Activated CD4-positive, alpha-beta memory T cell treated with anti-CD3 and anti-CD28 coated beads for 36 hours (primary cell): ENCODE measurements at places on chromosomes 12 and 14.
A peak's percentile ranks its signal among the peaks of the same experiment; 100 is the strongest.

DNA sequence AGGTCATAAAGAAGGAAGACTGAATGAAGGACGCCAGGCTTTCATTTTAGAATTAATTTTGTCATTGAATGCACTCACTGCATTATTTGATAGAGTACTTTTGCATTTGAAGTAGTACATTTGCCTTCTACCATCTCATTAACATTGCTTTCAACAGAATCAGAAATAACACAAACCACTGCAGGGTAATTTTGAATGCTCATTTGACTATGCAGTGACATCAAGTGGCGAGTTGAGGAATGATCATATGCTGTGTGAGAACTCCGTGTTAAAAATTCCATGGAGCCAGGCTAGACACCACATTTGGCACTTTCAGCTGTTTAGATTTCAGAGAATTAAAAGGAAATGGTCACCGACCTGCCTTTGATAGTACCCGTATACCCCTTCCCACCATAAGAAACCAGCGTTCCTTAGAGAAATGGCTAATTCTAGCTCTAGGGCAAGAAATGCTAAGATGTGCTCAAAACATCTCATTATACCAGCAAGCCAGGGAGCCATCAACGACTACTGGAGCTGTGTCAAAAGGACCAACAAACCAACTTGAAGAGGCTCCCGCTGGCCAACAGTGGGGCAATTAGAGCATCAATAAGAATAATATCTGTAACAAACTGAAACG, 16.5 kb downstream of the HEBP1 start:
- DNase-seq = no peak
- no peak overlapping the region for H3K4me3 ChIP-seq

- DNase-seq = no peak
- no peak overlapping the region for H3K4me3 ChIP-seq
- no peaks in the 10 kb centered on the region for H3K4me1 ChIP-seq
- no peaks in the 10 kb centered on the region for H3K27me3 ChIP-seq
- no peak overlapping the region for H3K27ac ChIP-seq
- H3K36me3 ChIP-seq = no peaks in the 10 kb centered on the region
These were observed 368.8 kb downstream of the ETNK1 start for GRCh38 chr12:22993609-22994315.

GRCh38 chr12:85606455-85606854, 229.8 kb downstream of the RASSF9 start:
- no peaks in the 10 kb centered on the region for H3K36me3 ChIP-seq
- H3K4me1 ChIP-seq = no peaks in the 10 kb centered on the region
- no peak for DNase-seq
- H3K4me3 ChIP-seq = no peak overlapping the region
- no peaks in the 10 kb centered on the region for H3K27me3 ChIP-seq

GRCh38 chr12:129385637-129385990, 518.2 kb downstream of the TMEM132D start:
- H3K27me3 ChIP-seq = no peaks in the 10 kb centered on the region
- H3K36me3 ChIP-seq = no peaks in the 10 kb centered on the region
- DNase-seq = no peak
- no peaks in the 10 kb centered on the region for H3K4me1 ChIP-seq

DNA sequence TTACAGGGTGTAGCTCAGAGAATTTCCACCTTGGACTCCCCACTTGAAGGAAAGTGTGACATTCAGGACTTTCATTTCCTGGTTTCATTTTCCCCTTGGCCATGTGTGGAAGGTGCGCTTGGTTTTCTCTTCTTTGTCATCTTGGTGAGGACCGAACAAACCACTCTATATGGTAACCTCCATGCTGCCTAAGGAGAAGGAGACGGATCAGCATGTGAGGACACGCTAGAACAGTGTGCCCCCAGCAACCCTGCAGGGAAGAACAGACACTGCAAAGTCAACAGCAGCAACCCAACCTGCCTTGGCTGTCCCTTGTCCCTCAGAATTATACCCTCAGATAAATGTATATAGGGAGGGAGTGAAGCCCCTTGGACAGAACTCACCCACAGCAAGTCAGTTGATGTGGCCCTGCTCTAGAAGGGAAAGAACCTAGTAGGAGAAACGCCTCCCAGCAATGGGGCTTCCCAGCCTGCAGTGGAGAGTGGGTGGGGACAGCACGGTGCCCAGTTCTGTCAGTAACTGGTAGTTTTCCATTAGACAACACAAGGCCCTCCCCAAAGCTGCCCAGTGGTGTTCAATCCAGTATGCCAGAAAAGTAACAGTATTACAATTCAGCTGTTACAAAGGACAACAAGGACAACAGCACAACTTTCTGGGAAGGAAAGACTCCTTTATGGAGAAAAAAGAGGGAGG, 18.9 kb upstream of the COCH start:
- H3K27ac ChIP-seq = no peak overlapping the region
- peaks cover 15% of the 10 kb centered on the region for H3K4me1 ChIP-seq
- no peaks in the 10 kb centered on the region for H3K36me3 ChIP-seq
- H3K4me3 ChIP-seq = no peak overlapping the region
- peaks cover 12% of the 10 kb centered on the region for H3K27me3 ChIP-seq

DNA sequence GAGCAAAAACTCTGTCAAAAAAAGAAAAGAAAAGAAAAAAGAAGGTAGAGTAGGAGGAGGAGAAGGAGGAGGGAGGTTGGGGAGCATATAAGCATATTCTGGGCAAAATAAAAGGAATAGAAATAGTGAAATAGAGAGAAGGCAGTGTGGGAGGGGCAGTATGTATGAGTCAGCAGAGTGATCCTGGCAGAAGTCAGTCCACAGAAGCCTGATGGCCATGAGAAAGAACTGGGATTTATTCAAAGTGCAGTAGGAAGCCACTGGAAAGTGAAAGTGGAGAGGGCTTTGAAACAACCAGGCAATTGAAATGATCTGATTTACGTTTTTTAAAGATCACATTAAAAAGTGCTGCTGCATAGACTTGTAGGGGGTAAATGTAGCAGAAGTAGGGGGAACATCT, 368.6 kb upstream of the USP15 start:
- H3K27ac ChIP-seq = no peak overlapping the region
- H3K4me3 ChIP-seq = no peak overlapping the region
- no peaks in the 10 kb centered on the region for H3K4me1 ChIP-seq
- no peak for DNase-seq
- no peaks in the 10 kb centered on the region for H3K36me3 ChIP-seq

GRCh38 chr12:28316049-28316448, 125.8 kb downstream of the CCDC91 start:
- DNase-seq = no peak
- no peak overlapping the region for H3K4me3 ChIP-seq
- no peaks in the 10 kb centered on the region for H3K4me1 ChIP-seq
- H3K36me3 ChIP-seq = peaks cover 48% of the 10 kb centered on the region
- no peak overlapping the region for H3K27ac ChIP-seq
- no peaks in the 10 kb centered on the region for H3K27me3 ChIP-seq

GRCh38 chr12:105253866-105254513, 18.0 kb upstream of the APPL2 start:
- H3K4me3 ChIP-seq = no peak overlapping the region
- H3K27me3 ChIP-seq = no peaks in the 10 kb centered on the region
- no peak for DNase-seq
- H3K27ac ChIP-seq = no peak overlapping the region

DNA sequence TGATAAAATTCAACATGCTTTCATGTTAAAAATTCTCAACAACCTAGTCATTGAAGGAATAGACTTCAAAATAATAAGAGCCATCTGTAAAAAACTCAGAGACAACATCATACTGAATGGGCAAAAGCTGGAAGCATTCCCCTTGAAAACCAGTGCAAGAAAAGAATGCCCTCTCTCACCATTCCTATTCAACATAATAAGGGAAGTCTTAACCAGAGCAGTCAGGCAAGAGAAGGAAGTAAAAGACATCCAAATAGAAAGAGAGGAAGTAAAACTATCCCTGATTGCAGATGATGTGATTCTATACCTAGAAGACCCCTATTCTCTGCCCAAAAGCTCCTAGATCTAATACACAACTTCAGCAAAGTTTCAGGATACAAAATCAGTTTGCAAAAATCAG, 52.9 kb downstream of the APOBEC1 start:
- no peak for DNase-seq

DNA sequence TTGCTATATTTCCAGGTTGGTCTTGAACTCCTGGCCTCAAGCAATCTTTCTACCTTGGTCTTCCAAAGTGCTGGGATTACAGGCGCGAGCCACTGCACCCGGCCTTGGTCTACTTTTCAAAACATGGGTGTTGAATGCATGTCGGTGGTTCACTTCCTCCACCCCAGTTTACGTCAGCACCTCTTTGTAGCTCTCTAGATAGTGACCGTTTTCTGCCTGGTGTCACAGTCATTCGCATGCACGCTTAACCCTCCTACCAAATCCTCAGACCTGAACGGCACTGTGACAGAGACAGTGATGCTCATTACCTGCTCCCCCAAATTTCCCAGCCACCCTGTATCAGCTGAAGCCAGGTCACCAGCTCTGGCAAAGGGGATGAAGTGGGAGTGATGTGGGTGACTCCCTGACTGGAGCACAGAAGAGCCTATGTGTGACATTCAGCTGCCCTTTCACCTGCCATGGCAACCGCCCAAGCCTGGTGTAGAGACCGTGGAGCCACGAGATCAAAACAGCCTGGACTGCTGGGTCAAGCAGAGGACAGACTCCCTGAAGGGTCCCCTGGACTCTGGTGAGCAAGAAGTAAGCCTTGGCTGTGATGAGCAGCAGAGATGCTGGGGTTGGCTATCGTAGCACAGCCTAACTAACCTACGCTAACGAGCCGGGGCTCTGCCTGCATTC, 66.2 kb upstream of the GPR68 start:
- peak; percentile 75 for DNase-seq
- H3K4me3 ChIP-seq = peak overlapping the region; percentile 51
- peak overlapping the region; percentile 88 for H3K27ac ChIP-seq
- no peaks in the 10 kb centered on the region for H3K27me3 ChIP-seq

DNA sequence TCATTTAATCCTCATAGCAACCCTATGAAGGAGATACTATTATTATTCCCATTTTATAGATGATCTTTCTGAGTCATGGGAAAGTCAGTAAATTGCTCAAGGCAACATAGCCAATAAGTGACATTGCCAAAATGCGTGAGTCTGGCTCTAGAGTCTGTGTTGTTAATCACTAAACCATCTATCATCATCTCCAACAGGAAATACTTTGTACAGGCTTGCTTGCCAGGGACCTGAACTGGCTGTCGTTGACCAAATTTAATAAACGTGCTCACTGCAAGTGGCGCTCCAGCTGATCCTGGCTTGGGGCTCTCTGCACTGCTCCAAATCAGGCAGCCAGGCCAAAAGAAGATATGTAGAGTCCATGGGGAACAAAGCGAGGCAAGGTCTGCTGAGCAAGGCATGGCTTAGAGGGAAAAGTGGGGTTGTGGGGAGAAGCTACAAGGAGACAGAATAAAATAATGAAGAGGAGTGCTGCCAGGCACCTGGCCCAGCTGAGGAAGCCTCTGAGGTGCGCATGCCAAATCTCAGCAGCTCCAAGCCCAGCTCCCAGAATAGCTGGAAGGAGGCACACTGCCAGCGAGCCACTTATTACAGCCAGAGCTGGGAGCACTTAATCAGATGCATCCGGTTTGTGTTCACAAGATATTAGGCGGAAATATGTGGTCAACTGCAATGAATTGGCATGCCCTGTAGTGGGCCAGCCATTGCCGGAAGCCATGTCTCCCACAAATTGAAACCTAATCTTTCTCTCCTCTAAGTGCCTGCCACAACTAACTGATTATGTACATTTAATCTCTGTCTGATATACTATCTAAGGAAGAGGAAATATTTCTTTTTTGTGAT, 43.3 kb upstream of the PTPRO start:
- peaks cover 3% of the 10 kb centered on the region for H3K27me3 ChIP-seq
- H3K4me3 ChIP-seq = no peak overlapping the region
- no peak for DNase-seq
- H3K4me1 ChIP-seq = peaks cover 10% of the 10 kb centered on the region
- H3K36me3 ChIP-seq = no peaks in the 10 kb centered on the region

DNA sequence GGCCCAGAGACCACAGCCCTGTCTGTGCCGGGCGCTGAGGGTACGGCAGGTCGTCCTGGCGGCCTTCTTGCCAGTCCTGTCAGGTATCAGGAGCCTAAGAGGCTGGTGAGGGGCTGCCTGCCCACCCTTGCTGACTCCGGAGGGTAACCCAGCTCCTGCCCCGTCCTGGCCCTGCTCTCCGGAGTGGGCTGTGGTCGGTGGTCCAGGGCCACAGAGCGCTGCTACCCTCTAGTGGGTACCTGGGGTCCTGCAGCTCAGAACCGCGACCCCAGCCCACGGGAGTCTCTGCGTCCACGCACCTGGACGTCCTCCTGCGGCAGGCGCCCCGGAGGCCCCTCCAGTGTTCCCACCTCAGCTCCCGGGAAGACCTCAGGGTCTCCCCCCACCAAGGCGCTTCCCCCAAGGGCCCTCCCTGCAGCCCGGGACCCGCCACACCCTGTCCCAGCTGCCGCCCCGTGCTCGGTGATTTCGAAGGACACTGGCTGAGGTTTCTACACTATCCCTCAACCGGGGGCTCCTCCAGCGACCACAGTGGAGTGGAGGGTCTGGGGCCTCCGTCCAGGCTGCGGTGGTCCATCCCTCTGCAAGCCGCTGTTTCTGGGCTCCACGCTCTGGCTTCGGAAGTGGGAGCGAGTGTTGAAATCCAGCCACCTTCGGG, 75.9 kb upstream of the FBRSL1 start:
- no peak overlapping the region for H3K27ac ChIP-seq
- H3K4me3 ChIP-seq = no peak overlapping the region
- H3K36me3 ChIP-seq = no peaks in the 10 kb centered on the region

- H3K4me1 ChIP-seq = peaks cover 5% of the 10 kb centered on the region
- no peak for DNase-seq
- H3K27me3 ChIP-seq = no peaks in the 10 kb centered on the region
These were observed 86.9 kb downstream of the RIN3 start for GRCh38 chr14:92600318-92601053.

- H3K4me3 ChIP-seq = peak within 1 kb of the TSS; percentile 51
- no peak within 1 kb of the TSS for H3K27ac ChIP-seq
- peaks cover 2% of the 10 kb centered on the region for H3K4me1 ChIP-seq
- peaks cover 4% of the 10 kb centered on the region for H3K36me3 ChIP-seq
These were observed at the start of gene FZD10 for GRCh38 chr12:130162267-130162666. Gene FZD10 (plus strand): TSS chr12:130162464. CDS start chr12:130162943, 479 bp downstream.

GRCh38 chr14:90443161-90444076, 46.6 kb downstream of the CALM1 start:
- H3K27me3 ChIP-seq = peaks cover 3% of the 10 kb centered on the region
- no peak for DNase-seq
- H3K4me3 ChIP-seq = no peak overlapping the region
- no peaks in the 10 kb centered on the region for H3K4me1 ChIP-seq
- no peaks in the 10 kb centered on the region for H3K36me3 ChIP-seq

- no peak overlapping the region for H3K27ac ChIP-seq
- no peaks in the 10 kb centered on the region for H3K4me1 ChIP-seq
- no peak for DNase-seq
- H3K27me3 ChIP-seq = no peaks in the 10 kb centered on the region
- H3K4me3 ChIP-seq = no peak overlapping the region
- no peaks in the 10 kb centered on the region for H3K36me3 ChIP-seq
These were observed 111.2 kb downstream of the LRRIQ1 start for GRCh38 chr12:85147331-85147730.

GRCh38 chr12:120470150-120470784, 719 bp upstream of the SRSF9 start:
- peak overlapping the region; percentile 47 for H3K27ac ChIP-seq
- peak overlapping the region; percentile 94 for H3K4me3 ChIP-seq
- peaks cover 7% of the 10 kb centered on the region for H3K36me3 ChIP-seq
- H3K4me1 ChIP-seq = peaks cover 33% of the 10 kb centered on the region
- no peaks in the 10 kb centered on the region for H3K27me3 ChIP-seq
